ENCODE measurements at places on chromosomes 2 and 18.

DNA sequence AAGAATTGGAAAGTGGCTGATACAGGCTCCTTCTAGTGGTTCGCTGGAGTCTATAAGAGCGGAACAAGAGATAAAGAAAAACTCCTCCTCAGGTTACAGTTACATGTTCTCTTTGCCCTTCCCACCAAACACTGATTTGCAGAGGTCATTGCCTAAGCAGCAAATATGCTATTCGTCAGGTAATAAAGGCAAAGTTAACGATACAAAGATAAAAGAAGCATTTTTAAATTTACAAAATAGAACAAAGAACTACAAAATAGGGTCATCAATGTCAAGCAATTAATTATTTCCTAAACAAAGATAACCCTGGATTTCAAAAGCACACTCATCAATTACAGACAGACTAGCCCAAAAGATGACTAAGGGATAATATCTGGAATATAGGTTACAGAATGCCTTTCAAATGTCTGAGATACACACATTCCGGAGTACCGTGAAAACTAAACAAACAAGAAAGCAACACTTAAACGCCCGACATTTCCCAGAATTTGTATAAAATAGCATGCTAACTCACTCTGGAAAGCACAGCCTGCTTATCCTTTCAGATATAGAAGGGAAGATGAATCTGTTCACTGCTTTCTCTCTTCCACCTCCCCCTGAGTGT lies 186.4 kb downstream of the MREG start:
- DNase-seq: no peak

DNA sequence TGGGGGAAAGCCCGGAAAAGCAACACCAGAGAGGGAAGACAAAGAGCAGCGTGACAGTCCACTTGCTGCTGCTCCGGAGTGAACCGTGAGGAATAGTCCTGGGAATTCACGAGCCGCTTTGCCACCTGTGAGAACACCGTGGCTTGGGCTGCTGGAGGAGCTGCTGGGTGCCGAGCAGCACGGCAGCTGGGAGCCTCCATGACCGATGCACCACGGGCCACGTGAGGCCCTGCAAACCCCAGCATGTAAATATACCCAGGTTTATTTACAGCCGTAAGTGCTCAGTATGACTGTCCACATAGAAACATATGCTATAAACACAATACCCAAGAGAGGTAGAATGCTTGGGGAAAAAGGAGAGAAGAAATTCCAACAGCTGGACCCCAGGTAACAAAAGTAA lies 65.1 kb downstream of the SMIM21 start:
- no peak for DNase-seq

- no peak for DNase-seq
Observed at GRCh38 chr2:26914659-26915310, 55.7 kb upstream of the MAPRE3 start.

DNA sequence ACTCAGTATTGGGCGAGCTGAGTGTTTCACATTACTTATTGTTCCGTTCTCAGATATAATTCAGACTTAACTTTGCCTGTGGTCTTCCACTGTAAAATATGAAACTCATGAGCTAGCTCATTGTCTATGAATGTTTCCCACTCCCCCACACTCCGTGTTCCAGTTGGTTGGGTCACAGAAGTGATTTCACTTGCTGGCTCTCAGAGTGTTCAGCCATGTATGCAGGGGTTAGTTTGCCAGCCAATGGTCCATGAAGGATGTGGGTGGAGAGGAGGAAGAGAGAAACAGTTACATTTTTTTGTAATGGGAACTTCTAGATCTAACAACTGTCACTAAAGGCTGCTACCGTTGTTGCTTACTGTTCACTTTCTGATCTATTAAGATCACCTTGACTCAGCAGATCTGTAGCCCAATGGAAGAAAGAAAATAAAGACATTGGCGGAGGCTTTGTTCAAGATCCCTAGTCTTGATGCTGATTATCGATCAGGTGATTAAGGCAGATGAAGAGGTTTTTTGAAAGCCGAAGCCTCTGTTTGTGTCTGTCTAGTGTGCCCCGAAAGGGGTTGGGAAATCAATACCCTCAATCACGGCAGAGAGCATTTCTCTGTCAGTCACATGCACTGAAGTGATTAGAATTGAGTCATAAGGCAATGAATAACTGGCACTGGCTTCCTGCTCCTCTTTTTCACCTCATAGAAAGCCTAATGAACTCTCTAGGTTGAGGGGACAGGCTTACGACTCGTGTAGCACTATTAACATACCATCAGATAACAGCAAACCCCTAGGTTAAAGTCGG lies 279.7 kb upstream of the FIGN start:
- DNase-seq: no peak

GRCh38 chr2:186498834-186499233 lies 12.8 kb downstream of the ZC3H15 start:
- DNase-seq: no peak

DNA sequence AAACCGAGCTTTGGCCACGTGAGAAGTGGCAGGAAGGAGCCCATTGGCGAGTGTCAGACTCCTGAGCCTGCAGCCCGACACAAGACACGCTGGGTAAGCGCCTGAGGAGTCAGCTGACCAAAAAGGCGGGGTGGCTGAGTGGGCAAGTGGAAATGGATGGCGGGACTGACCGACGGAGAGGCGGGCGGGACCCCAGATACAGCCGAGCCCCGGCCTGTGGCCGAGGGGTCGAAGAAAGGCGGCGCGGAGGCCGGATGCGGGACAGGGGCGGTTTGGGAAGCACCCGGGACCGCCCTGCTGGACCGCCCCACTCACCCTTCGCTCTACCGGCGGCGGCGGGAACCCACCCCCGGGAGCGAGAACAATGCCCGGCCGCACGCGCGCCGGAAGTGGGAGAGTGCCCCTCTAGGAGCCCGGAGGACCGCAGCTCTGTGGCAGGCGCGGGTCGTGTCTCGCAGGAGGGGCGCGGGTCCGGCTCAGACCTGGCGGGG lies 22.8 kb downstream of the ZSCAN30 start:
- DNase-seq: peak; percentile 94
